Esophagus muscularis mucosa (tissue), 4 donors: ENCODE measurements at places on chromosomes 2 and 18. TPM values are rescaled to one million over a fixed set of nuclear protein-coding genes. Genes with fewer than 3 reads are reported as not detected.
A peak's percentile ranks its signal among the peaks of the same experiment; 100 is the strongest.

DNA sequence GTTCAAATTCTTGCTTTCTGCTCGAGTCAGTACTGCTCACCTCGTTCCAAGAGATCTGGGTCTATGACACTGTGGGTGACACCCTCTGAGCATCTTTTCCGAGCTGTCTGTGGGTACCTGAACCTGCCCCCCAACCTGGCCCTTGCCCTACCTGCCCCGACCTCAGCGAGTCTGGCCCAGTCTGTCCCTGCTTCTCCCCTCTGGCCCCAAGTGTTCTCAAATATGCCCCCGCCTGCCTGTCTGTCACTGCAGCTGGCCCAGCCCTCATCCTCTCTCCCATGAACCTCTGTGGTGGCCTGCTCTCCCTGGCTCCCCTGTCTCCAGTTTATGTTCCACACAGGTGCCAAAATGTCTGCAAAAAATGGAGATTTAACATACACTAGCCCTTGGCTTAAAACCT, 11.8 kb downstream of the IL1R1 start:
- H3K4me1 ChIP-seq: peaks cover 16% of the 10 kb centered on the region
- DNase-seq: no peak
- no peak overlapping the region for H3K4me3 ChIP-seq
- H3K36me3 ChIP-seq: peaks cover 48% of the 10 kb centered on the region

DNA sequence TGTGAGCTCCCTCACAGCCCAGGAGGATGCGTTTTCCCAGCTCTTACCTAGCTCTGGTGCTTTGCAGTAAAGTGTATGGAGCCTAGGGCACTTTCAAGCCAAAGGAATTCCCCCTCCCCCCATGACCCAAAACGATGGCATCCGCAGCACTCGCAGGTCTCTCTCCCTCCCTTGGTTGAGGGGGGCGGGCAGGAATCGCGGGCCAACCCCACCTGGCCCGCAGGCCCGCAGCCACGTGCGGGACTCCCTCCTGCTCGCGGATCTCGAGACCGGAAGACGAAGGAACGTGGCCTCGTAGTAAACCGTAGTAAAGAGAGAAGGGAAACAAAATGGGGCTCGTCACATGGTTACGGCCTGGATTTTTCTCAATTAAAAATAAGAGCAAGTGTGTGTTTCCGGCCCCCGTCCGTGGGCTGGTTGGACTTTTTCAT, 8.5 kb downstream of the IRS1 start:
- H3K4me3 ChIP-seq: peak overlapping the region; percentile 95
- no peak for DNase-seq
- H3K4me1 ChIP-seq: peaks cover 76% of the 10 kb centered on the region
- H3K36me3 ChIP-seq: peaks cover under 1% of the 10 kb centered on the region

DNA sequence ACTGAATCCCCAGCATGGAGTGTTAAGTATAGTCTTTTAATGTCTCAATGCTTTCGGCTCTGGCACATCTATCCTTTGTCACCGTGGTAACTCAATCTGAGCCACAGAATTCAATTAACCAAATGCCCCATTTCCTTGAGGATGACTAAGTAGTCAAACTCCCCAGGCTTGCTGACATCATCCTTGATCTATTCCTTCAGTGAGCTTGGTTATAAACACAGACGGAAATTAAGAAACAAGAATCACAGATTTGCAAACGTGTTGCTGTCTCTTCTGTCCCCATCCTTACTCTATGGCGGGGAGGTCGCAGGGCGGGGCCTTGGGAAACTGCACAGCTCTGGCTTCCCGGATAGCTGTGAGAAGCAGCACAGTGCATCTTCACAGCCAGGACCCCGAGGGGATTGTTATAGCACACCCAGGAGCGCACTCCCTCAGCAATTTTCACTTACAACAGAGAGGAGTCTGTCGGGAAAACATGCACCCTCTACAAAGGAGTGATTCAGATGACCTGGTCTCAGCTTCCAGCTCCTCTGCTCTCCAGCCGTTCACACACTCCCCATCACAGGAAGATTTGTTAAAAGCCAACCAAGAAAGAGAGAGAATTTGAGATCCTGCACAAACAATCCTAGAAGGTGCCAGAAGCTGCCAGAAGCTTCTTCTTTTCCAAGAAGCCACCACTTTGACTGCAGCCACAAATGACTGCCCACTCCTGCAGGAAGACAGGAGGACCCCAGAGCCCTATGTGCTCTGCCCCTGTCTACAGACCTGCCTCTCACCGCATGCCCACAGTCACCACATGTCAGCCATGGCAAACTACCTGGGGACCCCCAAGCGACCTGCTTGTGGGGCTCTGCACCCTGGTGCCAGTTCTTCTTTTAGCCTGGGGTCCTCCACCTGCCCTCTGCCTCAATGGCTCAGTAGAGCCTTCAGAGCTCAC, 44.9 kb upstream of the YWHAQ start:
- no peaks in the 10 kb centered on the region for H3K36me3 ChIP-seq
- H3K4me3 ChIP-seq: no peak overlapping the region
- DNase-seq: no peak

GRCh38 chr2:167861574-167862193, 385.7 kb downstream of the STK39 start:
- H3K4me3 ChIP-seq: no peak overlapping the region
- H3K36me3 ChIP-seq: no peaks in the 10 kb centered on the region
- H3K27me3 ChIP-seq: no peaks in the 10 kb centered on the region
- H3K27ac ChIP-seq: no peak overlapping the region
- peaks cover 8% of the 10 kb centered on the region for H3K4me1 ChIP-seq

SIGLEC15 gene
- total RNA-seq: not detected

DNA sequence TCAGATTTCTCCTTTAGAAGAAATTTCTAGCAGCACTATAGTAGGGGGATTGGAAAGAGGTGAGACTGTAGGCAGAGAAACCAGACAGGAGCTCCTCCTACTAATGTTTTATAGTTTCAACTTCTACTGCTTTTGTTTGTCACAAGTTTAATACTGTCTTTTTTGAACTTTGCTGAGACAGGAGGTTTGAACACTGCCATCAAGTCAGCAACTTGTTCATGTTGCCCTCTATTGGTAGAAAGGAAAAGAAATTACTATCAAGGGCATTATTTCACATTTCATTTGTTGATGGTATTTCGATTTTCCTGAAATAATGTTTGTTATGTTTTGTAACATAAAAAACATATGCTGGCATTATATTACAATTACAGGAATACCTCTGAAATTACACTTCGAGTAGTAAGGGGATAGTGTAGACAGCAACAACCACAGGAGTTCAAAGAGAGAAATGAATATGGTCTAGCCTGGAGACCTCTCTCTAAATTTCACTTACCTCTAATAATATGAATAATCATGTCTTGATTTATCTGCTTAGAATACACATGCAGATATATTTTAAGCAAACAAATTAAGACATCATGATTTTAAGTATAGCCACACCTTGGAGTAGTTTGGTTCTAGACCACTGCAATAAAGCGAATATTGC, 12.4 kb upstream of the CCDC88A start:
- H3K27me3 ChIP-seq: no peaks in the 10 kb centered on the region
- no peak for DNase-seq
- H3K4me1 ChIP-seq: no peaks in the 10 kb centered on the region
- no peak overlapping the region for H3K27ac ChIP-seq
- no peak overlapping the region for H3K4me3 ChIP-seq

SCG2 gene
- 8.3 TPM for total RNA-seq

DNA sequence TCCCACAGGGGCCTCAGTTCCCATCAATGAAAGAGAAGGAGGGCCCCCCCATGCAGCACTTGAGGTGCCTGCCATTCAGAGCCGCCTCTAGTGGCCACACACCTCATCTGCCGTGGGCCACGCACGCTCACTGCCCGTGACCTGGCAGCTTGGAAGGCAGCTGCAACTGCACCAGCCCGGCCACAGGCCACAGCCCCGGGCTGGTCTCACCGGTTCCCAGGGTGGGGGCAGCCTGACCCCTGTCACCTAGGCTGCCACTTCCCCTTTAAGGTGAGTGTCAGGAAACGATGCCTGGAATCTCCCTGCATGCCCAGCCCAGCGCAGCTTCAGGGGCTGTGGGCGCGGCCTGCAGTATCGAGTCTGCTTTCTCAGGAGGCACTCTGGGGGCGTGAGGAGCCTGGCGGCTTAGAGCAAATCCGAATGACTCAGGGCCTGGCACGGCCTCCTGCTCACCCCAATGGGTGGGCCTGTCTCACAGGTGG, 2.6 kb downstream of the MAB21L4 start:
- no peaks in the 10 kb centered on the region for H3K27me3 ChIP-seq
- DNase-seq: no peak
- H3K4me1 ChIP-seq: peaks cover under 1% of the 10 kb centered on the region
- H3K36me3 ChIP-seq: no peaks in the 10 kb centered on the region
- no peak overlapping the region for H3K27ac ChIP-seq
- H3K4me3 ChIP-seq: no peak overlapping the region

EDAR gene
- total RNA-seq: not detected

- DNase-seq: no peak
- no peak overlapping the region for H3K4me3 ChIP-seq
- no peak overlapping the region for H3K27ac ChIP-seq
These were observed 431.6 kb upstream of the VRK2 start for GRCh38 chr2:57614988-57615387.

DNA sequence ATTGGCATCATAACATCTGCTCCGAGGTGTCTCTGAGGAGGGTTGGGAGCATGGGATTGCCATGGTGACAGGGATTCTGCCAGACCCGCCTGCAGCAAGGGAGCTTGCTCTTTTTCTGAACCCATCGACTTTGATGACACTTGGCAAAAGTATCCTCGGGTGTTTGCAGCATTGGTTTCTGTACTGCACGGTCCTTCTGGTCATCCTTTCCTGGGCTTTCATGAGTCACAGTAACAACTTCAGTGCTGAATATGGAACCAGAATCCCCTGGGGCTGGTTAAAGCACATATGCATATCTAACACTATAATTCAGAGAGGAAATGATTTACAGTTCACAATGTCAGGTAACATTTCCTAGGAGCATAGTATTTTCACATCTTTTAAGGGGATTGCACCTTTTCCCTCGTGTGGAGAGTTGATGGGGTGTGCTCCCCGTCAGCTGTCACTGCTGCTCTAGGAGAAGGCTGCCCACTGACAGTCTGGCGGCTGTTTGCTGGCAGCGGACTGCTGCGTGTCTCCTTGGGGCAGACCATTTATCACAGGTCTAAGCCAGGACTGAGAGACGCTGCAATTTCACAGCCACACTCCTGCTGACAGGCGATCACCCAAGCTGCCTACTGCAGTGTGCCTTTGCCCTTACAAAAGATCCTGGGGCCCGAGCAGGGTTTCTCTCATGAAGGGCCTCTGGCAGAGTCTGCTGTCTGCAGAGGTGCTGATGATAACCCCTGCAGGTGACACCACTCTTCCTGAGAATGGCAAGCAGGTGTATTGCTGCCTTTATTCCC, 425.3 kb downstream of the THSD7B start:
- H3K4me1 ChIP-seq: no peaks in the 10 kb centered on the region
- H3K36me3 ChIP-seq: no peaks in the 10 kb centered on the region
- H3K27me3 ChIP-seq: no peaks in the 10 kb centered on the region
- no peak overlapping the region for H3K27ac ChIP-seq

DNA sequence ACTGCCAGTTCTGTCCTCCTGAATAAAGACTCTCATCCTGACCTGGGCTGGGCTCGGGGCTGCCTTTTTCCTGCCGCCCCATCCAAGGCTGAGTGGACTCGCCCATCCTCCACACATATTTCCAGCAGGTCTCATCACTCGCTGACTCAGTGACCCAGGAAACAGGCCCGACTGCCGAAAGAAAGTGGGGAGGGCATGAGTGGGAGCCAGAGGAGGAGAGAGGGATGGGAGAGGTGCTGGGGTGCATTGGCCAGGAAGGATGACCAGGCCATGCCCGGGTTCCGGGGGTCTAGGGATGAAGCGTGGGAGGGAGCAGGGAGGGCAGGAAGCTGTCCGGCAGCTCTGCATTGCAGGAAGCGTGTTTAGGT, 66.7 kb downstream of the TWIST2 start:
- no peaks in the 10 kb centered on the region for H3K27me3 ChIP-seq
- no peak overlapping the region for H3K4me3 ChIP-seq
- no peak overlapping the region for H3K27ac ChIP-seq
- H3K36me3 ChIP-seq: peaks cover 18% of the 10 kb centered on the region

GRCh38 chr2:231353469-231353868, 42.0 kb upstream of the B3GNT7 start:
- no peak for DNase-seq
- no peaks in the 10 kb centered on the region for H3K27me3 ChIP-seq
- H3K4me1 ChIP-seq: peaks cover 12% of the 10 kb centered on the region
- no peaks in the 10 kb centered on the region for H3K36me3 ChIP-seq
- H3K27ac ChIP-seq: no peak overlapping the region

TRIM54 gene
- not detected for total RNA-seq

PTPRN gene
- total RNA-seq: 2.1 TPM

GRCh38 chr2:144510294-144510991, 9.5 kb downstream of the ZEB2 start:
- no peaks in the 10 kb centered on the region for H3K36me3 ChIP-seq
- peak overlapping the region; percentile 89 for H3K27ac ChIP-seq
- peaks cover 10% of the 10 kb centered on the region for H3K4me1 ChIP-seq
- peak overlapping the region; percentile 70 for H3K4me3 ChIP-seq

GRCh38 chr2:126177479-126177878, 478.5 kb upstream of the GYPC start:
- H3K4me1 ChIP-seq: no peaks in the 10 kb centered on the region
- H3K27me3 ChIP-seq: no peaks in the 10 kb centered on the region
- DNase-seq: no peak
- H3K36me3 ChIP-seq: no peaks in the 10 kb centered on the region
- no peak overlapping the region for H3K27ac ChIP-seq

CD8B2 gene
- 0.13 TPM for total RNA-seq

- peak; percentile 78 for DNase-seq
- H3K4me1 ChIP-seq: no peaks in the 10 kb centered on the region
- no peaks in the 10 kb centered on the region for H3K36me3 ChIP-seq
- no peak overlapping the region for H3K4me3 ChIP-seq
- no peaks in the 10 kb centered on the region for H3K27me3 ChIP-seq
These were observed 246.3 kb upstream of the MYT1L start for GRCh38 chr2:2577407-2577831.

RNF152 gene
- 4.6 TPM for total RNA-seq

GRCh38 chr2:36451512-36451911, 95.9 kb downstream of the CRIM1 start:
- H3K36me3 ChIP-seq: peaks cover 18% of the 10 kb centered on the region
- no peak overlapping the region for H3K4me3 ChIP-seq
- peaks cover 88% of the 10 kb centered on the region for H3K4me1 ChIP-seq
- H3K27me3 ChIP-seq: no peaks in the 10 kb centered on the region

TTC31 gene
- 23.0 TPM for total RNA-seq

GRCh38 chr18:8299054-8299980, 309.9 kb upstream of the RAB12 start:
- no peak overlapping the region for H3K27ac ChIP-seq
- H3K4me3 ChIP-seq: no peak overlapping the region
- no peaks in the 10 kb centered on the region for H3K27me3 ChIP-seq
- no peak for DNase-seq
- H3K36me3 ChIP-seq: peaks cover 6% of the 10 kb centered on the region
- no peaks in the 10 kb centered on the region for H3K4me1 ChIP-seq
